ENCODE measurements at places on chromosomes 2 and 18.

DNA sequence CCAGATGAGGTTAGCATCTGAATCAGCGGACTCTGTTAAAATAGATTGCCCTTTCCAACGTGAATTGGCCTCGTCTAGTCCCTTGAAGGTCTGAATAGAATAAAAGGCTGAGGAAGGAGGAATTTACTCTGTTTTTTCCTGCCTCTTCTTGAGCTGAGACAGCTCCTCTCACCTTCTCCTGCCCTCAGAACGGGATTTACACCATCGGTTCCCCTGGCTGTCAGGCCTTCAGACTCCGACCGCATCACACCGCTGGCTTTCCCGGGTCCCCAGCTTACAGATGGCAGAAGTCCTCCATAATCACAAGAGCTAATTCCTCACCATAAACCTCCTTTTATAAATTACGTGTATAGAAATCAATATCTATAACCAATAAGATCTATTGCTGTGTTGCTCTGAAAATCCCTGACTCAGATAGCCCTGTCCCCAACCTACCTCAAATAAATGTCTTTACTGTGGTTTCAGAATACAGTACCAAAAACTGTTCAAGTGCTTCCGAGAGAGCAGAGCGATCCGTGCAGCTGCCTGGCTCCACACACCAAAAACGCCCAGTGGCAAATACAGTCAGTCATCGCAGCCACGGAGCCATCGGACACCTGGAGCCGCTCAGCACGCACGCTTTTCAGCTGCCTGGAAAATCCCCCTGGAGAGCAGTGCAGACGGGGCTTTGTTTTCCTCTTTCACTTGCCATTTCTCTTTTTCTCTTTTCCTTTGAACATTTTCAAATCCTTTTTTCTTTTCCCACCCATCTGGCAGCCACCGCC, 196.9 kb downstream of the NRP2 start:
- DNase-seq = no peak

DNA sequence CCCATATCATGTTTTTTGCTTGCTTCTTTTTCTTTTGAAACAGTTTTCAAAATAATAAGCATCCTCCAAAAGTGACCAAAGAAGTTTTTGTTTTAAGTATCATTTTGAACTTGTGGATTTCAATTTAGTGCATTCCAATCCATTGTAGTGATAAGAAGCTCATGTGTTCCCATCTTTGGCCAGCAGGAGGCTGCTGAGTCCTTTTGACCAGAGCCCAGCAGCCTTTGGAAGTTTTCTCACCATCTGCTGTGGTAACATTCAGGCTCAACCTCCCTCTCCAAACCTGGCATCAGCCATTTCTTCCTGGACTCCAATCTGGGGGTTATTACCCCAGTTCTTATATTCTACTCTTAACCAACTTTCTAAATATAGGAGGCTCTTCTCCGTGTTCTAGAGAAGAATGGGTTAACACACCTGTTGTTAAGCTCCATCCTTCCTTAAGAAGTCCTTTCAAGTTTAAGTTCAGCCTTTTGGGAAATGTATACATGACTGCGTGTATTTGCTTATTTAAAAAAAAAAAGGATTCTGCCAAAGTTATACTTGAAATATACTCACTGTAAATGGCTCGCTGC, 39.0 kb upstream of the MAL start:
- DNase-seq = peak; percentile 33

DNA sequence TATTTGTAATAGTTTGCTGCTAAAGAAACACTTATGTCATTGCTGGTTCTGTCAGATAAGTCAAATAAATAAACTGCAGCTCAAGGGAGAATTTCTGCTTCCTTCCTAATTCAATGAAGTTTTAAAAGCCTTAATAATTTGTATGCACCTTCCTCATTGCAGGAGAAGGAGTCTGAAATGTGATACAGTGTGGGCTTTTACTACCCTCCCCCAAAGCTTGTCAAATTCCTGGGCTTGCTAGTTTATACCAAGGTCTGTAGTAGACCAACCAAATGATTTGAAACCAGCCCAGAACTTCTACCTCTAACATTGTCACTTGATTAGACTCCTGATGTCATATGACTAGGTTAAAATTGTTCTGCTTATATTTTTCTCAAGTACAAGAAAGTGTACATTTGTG, 131.8 kb downstream of the DTNA start:
- DNase-seq = no peak

DNA sequence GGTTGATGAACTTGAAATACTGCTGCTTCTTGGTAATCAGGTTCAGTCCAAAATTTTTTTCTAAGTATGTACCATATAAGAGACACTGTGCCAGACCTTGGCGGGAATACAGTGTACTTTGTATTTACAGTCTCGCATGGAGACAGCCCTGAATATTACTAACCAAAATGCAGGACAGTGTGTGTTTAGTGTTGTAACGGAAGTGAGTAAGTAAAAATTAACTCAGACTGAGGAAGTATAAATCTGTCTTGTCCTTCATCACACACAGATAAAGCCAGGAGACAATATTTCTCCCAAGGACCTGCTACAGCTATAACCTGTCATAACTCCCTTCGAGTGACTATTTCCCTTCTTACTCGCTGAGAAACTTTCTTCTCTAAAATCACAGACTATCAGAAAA, 76.9 kb downstream of the ACTR3 start:
- no peak for DNase-seq

- no peak for DNase-seq
Measured at GRCh38 chr2:4412637-4413187, 709.3 kb downstream of the DCDC2C start.

GRCh38 chr2:133452583-133452982, 115.7 kb downstream of the NCKAP5 start:
- DNase-seq = no peak

GRCh38 chr2:20208476-20208859, 16.5 kb downstream of the SDC1 start:
- DNase-seq = no peak

- no peak for DNase-seq
Measured at GRCh38 chr2:101972621-101973434, 18.9 kb upstream of the IL1R2 start.

- peak; percentile 53 for DNase-seq
Measured at GRCh38 chr2:23380562-23381065, 4.4 kb upstream of the KLHL29 start.

Measured in CD4-positive, alpha-beta T cell treated with Interleukin-4 for 1 hour (primary cell).